ENCODE measurements at places on chromosomes 6 and 20.

GRCh38 chr6:116392132-116393013, 21.6 kb downstream of the DSE start:
- no peak for DNase-seq

GRCh38 chr20:23138226-23138625, 52.1 kb upstream of the CD93 start:
- DNase-seq, result no peak

DNA sequence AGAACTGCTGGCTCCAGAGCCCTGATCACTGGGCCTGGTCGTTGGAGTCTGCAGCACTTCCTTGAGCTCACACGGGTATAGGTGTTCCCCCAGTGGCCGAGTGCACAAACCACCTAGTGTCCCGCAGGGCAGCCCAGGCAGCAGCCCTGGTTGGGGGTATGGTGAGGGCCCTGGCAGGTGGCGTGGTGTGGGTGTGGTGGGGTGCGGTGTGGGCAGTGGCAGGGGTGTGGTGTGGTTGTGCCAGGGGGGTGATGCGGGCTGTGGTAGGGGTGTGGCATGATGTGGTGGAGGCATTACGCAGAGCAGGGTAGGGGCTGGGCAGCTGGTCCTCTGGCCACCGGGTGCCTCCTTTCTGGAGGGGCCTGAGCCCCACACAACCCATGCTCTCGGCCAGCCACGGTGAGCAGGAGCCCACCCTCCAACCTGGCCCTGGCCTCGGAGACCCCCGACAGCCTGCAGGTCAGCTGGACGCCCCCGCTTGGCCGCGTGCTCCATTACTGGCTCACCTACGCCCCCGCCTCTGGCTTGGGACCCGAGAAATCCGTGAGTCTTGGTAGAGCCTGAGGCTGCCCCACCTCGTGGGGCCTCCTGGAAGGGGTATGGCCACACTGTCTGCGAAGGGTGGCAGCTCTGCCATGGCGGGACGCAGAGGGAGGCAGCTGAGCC, 20.5 kb downstream of the COL20A1 start:
- no peak for DNase-seq

- DNase-seq, result no peak
Measured at GRCh38 chr20:53809728-53810365, 216.2 kb upstream of the ZNF217 start.

- no peak for DNase-seq
Measured at GRCh38 chr6:106783640-106784566, 154.5 kb downstream of the QRSL1 start.

DNA sequence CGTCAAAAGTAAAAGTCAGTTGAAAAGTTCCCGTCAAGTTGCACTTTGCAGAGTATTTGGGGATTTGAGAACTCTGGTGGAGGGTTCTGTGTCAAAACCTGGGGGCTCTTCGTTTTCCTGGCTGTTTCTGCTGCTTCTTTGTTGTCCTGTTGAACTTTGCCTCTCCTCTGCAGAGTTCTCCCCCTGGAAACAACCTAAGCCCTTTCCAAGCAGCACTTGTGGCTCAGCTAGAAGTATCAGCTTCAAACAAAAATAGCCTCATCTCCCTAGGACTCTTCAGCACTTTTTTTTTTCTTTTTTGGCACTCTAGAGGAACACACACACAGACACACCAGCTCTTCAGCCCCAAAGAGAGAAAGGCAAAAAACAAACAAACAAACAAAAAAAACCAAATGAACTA, at the start of gene TRDN:
Gene TRDN, minus strand, starts transcription at position 169 of the 400 bp plus-strand sequence. CDS start 175 bp downstream, outside the sequence.
- no peak for DNase-seq

GRCh38 chr20:58695895-58696375, 3.3 kb downstream of the NPEPL1 start:
- no peak for DNase-seq

- DNase-seq, result no peak
Measured at GRCh38 chr20:64104667-64105451, 2.5 kb downstream of the NPBWR2 start.

GRCh38 chr6:110491644-110492317, 15.4 kb upstream of the SLC22A16 start:
- no peak for DNase-seq
